ENCODE measurements at places on chromosomes 1 and 21. TPM values are rescaled to one million over a fixed set of nuclear protein-coding genes. Genes with fewer than 3 reads are reported as not detected.
A peak's percentile ranks its signal among the peaks of the same experiment; 100 is the strongest.

DNA sequence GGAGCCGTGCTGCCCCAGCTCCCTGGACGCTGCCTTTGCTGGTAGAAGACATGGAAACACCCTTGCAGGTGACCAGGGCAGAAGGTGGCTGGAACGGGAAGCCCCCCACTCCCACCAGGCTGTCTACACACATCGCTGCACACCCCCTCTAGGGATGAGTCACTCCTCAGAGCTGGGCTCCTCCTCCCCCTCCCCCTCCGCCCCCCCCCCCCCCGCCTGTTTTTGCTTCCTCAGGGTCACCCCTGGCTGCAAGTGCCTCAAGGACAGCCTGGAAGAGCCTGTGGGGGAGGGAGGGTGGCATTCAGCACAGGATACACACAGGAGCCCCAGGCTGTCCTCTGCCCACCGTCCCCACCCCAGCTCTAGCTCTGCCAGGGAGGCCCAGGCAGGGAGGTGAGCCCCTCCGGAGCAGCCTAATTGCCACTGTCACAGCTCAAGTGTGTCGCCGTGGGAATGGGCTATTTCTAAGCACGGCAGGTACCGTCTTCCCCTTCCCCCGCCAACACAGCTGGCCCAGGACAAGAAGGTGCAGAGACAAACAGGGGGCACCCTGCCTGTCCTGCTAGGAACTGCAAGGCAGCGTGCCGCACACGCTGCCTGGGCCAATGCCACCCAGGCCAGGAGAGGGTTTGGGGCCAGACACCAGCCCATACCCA, 2.5 kb downstream of the FNDC10 start:
- DNase-seq: peak; percentile 85

GRCh38 chr1:7580923-7581753, 190.0 kb upstream of the VAMP3 start:
- DNase-seq: no peak

GRCh38 chr1:36702963-36703362, 220.2 kb upstream of the CSF3R start:
- no peak for DNase-seq

- no peak for DNase-seq
Observed at GRCh38 chr1:74790453-74790852, 57.5 kb downstream of the TYW3 start.

- no peak for DNase-seq
Observed at GRCh38 chr1:9203511-9203982, 31.0 kb upstream of the H6PD start.

DNA sequence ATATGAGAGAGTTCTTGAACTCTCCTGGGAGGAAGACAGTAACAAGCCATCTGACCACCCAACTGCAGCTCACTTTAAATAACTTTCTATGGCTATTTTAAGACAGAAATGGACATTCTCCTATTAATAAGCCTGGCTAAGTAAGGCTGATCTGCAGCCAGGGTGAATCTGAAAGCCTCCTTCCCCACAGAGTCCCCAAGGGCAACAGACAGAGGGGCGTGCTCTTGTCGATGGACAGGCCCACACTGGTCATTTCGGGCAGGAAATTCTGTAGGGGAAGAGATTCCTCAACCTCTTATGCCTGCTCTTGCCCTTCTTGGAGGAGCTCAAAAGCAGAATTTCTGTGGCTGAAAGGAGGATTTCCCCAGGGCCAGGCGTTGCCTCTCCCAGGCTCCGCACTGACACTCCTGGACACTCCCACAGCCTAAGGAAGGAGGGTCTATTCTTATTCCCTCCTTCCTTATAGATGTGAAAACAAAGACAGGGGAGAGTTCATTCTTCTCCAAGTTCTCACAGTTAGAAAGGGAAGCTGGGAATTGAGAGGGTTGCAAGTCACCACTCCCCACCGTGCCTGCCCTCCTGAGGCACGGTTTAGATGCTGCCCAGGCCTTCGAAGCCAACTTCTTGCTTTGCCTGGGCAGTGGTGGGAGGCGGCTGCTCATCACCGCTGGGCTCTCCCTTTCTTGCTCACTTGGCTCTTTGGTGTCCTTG, 17.9 kb upstream of the KANK4 start:
- no peak for DNase-seq

- DNase-seq: no peak
Observed at GRCh38 chr1:211739671-211740411, 64.4 kb upstream of the NEK2 start.

DNA sequence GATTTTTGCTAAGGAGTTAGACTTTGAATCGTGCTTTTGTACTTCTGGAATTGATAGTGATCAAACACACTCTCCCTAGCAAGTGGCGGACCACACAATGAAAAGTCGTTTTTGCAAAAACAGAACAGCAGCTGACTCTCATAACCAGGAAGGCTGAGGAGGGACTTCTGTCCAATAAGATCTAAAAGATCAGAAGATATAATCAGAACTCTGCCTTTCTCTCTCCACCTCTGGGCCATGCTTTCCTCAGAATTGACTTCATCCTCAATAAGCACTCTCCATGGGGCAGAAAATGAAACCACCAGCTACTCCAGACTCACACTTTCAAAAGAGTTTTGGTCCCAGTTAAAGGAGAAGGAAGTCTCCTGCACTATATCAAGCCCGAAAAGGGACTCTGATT, 55.3 kb upstream of the SAMD13 start:
- DNase-seq: no peak

The DIPK1A gene
- 0.91 TPM for total RNA-seq

All from adrenal gland (tissue), 19 donors.